Stimulated activated CD4-positive, alpha-beta T cell treated with anti-CD3 and anti-CD28 coated beads, Interleukin-2, amount 100 ng/mL, for 24 hours (primary cell): ENCODE measurements at places on chromosomes 1 and 21.

DNA sequence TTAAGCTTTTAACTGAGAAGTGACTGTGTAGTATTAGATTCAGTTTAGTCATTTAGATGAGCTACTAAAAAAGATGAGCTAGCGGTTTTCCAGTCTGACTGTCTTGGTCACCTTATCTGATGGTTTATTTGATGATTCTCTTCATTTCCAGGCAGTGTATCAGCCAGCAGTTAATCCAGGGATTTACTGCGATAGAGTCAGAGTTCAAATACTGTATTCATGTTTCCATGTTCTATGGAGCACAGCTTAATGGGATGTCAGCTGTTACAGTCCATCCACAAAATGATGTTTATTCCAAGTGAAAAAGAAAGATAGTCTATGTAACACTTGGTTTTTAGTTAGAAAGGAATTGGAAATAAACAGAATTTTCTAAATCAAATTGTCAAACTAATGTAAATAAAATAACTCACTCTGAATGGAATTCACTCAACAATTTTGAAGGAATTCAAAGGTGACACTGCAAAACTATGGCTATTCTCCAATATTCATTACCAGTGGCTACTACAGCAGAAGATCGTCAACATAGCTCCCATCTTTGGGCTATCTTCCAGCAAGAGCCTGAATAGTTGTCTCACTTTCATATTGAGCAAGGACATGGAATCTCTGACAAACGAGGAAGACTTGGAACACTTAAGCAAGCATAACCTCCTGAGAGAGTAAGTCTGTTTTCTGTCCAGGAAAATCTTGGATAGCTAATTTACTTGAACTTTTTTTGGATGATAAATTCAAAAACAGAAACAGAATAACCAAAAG lies 54.6 kb upstream of the DPT start:
- DNase-seq = no peak

DNA sequence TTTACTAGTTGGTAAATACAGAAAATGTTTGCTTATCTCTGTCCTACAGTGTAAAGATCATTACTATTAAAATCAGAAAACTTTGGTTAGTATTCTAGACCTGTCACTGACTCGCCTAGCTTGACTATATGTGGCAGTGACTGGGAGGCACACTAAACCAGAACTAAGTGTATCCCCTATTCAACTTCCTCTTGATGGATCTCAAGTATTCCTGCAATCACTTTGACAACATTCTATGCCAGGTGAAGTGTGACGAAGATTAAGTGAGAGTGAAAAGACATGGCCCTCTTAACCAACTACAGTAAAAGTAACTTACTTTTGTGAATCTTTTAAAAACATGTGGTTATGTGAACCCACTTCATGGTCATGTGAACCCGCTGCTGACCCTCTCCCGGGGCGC lies 223.0 kb upstream of the ADAMTS5 start:
- DNase-seq = no peak

GRCh38 chr1:112544011-112544688 lies 35.4 kb downstream of the WNT2B start:
- no peak for DNase-seq

DNA sequence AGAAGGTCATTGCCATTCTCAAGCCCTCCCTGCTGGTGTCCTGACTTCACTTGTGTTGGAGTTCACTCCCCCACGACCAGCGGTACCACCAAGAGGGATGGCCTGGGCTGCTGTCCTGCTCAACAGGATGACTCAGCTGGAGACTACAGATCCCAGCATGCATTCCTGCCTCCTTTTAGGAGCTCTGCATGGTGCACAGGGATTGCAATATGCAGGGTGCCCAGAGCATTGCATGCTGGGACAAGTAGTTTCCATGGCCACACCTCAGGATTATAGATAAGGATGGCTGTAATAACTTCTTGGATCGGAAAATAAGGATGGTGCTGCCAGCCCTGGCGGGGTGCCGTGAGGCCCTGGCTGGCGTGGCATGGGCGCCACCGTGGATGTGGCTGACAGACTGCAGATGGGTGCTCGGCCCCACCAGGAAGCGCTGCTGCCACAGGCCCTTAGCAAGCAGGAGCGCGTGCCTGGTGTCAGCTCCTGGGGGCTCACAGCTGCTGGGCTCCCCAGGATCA lies 150.0 kb downstream of the CASZ1 start:
- no peak for DNase-seq

DNA sequence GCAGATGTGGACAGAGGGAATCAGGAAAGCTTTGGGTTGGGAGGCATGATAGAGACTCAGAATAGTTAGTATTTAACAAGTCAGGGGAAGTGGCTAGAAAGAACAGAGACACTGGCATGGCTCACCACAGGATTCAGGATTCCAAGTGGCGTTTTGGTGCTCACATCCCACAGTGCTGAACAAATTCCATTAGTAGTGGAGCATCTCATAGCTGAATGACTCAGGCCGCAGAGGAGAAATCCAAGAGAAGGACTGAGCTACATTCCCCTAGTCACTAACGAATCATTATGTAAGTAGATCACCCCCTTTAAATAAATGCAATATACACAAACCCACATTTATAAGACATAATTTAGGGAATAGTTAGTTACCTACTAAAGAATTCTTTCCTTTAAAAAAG lies 5.0 kb upstream of the KCNJ9 start:
- no peak for DNase-seq

DNA sequence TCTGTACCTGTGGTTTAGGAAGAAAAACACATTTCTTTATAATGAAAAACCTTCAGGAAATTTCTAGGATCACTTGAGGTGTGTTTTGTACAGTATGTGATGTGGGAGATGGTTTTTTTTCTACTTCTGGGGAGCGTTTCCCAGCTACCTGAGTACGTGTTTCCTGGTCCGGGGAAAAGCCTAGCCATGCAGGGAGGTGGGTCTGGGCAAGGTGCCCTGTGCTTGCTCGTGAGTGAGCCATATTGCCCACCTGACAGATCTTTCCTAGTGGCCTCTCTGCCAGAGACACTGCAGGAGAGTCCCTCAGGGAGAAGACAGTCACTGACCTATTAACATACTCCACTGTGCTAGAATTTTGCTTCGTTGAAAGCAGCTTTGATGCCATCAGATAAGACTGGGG lies 41.3 kb downstream of the TRPM2 start:
- DNase-seq = no peak

GRCh38 chr1:26857473-26858060 lies 5.4 kb upstream of the SFN start:
- no peak for DNase-seq

- no peak for DNase-seq
These were observed 62.1 kb downstream of the KDM1A start for GRCh38 chr1:23081376-23081775.

DNA sequence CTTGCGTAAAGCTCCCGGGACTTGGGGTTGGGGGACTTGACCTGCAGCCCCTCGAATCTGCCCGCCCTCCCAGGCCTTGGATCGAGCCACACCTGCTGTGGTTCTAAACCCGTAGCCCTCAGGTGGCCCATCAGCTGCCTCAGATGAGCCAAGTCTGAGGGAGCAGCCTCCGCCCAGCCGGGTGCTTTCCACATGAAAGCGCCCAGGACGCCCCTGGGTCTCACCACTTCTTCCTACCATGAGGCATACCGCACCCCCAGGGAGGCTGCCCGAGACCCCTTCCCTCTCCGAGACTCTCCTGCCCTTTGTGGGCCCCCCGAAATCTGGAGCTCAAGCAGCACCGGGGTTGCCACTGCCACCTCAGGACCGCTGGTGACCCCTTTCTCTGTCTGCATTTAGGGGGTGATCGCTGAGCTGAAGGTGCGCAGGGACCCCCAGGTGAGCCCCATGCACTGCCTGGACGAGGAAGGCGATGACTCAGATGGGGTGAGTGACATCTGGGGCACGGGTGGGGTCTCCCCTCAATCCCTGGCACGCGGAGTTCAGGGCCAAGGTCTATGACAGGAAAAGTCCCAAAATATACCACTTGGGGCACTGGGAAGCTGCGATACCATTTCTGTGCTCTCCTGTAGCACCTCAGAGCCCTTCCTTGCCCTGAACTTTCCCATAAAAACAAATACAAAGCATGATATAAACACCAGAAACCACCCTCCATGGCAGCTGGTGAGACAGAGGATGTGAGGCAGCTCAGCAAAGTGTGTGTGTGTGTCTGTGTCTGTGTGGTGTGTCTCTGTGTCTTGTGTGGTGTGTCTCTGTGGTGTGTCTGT lies 68.5 kb downstream of the SLC19A1 start:
- DNase-seq = no peak

- DNase-seq = no peak
These were observed 147.3 kb downstream of the CD247 start for GRCh38 chr1:167371030-167371429.

GRCh38 chr1:220680085-220680687 lies 10.0 kb upstream of the C1orf115 start:
- DNase-seq = peak; percentile 6

GRCh38 chr1:157659576-157660247 lies 40.9 kb downstream of the FCRL3 start:
- DNase-seq = no peak

GRCh38 chr1:29047142-29047541 lies 76.6 kb downstream of the TMEM200B start:
- DNase-seq = no peak

DNA sequence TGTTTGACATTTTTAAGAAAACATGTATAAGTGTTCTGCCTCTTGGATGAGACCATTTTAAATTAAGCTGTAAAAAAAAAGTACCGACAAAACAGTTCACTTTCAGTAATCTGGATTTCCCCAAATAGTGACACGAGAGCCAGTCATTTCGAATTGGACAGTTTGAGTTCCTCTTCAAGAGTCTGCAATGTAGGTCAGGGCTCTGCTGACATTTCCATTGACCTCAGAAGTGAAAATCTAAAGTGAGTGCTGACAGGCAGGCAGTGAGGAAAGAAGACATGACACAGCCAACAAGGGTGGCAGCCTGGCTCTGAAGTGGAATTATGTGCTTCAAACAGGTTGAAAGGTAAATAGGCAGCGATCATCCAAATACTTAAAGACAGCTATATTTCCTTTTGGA lies at the start of gene IL23R:
IL23R (plus strand) TSS at position 259 of the 400 bp plus-strand sequence. CDS start 1,667 bp downstream, outside the sequence.
- peak; percentile 56 for DNase-seq

- no peak for DNase-seq
These were observed 556.3 kb downstream of the LTN1 start for GRCh38 chr21:28436286-28436932.

- DNase-seq = no peak
These were observed 130.2 kb downstream of the IFI44 start for GRCh38 chr1:78779831-78780230.

GRCh38 chr1:183886853-183887252 lies 81.9 kb downstream of the RGL1 start:
- DNase-seq = no peak
